Activated CD8-positive, alpha-beta memory T cell treated with anti-CD3 and anti-CD28 coated beads for 36 hours (primary cell): ENCODE measurements at places on chromosomes 7 and 10. TPM values are rescaled to one million over a fixed set of nuclear protein-coding genes. Genes with fewer than 3 reads are reported as not detected.

The PROSER2 gene
- total RNA-seq = 1.4 TPM

The AGFG2 gene
- 64.8 TPM for total RNA-seq

The ST8SIA6 gene
- total RNA-seq = not detected

The ERVW-1 gene
- total RNA-seq = not detected

The HSPA12A gene
- total RNA-seq = not detected

The CPED1 gene
- total RNA-seq = not detected

The EMX2 gene
- total RNA-seq = not detected

The ZSCAN25 gene
- total RNA-seq = 24.8 TPM

The IL6 gene
- 1.4 TPM for total RNA-seq

The SFTPA1 gene
- not detected for total RNA-seq

The ANKRD22 gene
- total RNA-seq = 0.15 TPM

The NPC1L1 gene
- total RNA-seq = not detected

The SUV39H2 gene
- total RNA-seq = 41.8 TPM

The POMZP3 gene
- total RNA-seq = 14.0 TPM

The ENO4 gene
- total RNA-seq = not detected

The AS3MT gene
- total RNA-seq = 0.13 TPM

The CALHM1 gene
- not detected for total RNA-seq

The HERPUD2 gene
- total RNA-seq = 29.2 TPM

The MCM10 gene
- 90.9 TPM for total RNA-seq

The RET gene
- total RNA-seq = not detected

The MUC3A gene
- not detected for total RNA-seq

The ZNF786 gene
- total RNA-seq = 7.3 TPM

The AGR2 gene
- not detected for total RNA-seq

The RAPGEF5 gene
- total RNA-seq = 0.46 TPM

The MSRB2 gene
- total RNA-seq = 5.1 TPM

The NUDT1 gene
- 85.5 TPM for total RNA-seq

The FGFR2 gene
- not detected for total RNA-seq
